NCI-H446 (cell line): ENCODE measurements at places on chromosomes 2 and 18.

DNA sequence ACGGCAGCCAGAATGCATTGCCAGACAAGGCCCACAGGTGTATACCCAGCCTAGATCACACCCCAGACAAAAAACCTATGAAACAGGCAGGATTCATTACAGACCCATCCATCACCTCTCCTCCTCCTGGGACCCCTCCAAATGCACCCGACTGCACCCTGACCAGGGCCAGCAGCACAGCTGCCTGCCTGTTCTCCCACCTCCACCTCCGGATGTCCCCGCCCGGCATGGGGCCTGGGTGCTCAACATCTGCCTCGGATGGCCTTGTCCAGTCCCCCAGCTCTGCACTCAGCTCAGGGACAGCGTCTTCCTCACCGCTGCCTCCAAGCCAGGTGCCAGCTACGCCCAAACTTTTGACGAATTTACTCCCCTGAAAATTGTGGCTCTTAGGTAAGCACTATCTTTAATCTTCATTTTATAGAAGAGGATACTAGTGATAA lies 91.1 kb downstream of the TPO start:
- DNase-seq = no peak

DNA sequence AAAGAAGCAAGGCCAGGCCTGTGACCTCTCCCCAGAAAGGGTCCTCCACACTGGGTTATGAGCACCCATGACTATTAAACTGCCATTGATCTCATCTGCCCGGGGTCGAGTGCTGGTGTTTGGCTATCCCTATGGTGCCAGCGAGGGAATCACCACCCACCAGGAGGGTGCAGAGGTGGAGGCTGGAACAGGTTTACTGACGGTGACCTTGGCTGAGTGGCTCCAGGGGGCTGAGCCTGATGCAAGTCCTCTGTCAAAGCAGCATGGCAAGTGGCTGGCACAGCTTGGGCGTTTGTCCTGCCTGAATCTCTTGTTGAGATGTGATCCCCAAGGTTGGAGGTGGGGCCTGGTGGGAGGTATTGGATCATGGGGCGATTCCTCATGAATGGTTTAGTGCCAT lies 196.4 kb upstream of the HDAC4 start:
- no peak for DNase-seq

DNA sequence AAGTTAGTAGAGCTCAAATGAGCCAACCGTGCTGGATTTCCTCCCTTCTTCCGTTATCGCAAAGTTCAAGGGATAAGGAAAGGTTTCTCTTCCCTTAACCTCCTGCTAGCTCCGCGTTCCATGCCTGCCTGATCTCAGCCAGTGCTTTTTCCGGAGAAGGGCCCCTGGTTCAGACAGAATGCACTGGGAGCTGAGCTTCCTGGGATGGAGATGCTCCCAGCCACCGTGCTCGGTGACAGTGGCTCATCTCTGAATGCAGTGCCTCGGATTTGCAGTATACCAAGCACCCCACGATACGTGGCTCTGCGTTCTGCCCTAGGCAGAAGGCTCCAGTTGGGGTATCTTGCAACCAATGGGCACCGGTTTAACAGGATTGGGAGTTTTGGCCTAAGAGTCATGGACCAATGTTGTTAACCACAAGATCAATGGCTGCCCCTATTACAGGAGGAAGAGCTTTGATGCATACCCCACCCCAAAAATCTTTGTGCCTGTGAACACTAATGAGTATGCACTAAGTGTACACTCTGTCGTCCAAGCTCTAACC lies 876 bp downstream of the CNTNAP5 start:
- no peak for DNase-seq

- DNase-seq = no peak
Observed at GRCh38 chr2:234165421-234165820, 114.9 kb downstream of the SPP2 start.

DNA sequence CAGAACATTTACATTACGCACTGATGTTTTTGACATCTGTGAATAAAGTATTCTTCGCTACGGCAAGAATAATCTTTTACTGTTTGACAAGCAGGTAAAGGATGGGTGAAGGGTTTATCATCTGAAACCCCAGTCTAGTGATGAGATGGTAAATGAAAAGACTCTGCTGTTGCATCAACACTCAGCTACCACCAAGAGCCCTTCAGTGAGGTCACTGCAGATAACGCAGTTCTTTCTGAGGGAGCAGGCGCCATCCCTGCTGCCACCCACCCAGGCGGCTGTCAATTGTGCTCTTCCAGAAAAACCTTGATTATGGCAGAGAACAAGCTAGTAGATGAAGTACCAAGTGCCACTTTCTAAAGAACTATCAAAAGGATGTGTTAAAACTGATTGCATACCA lies 58.7 kb downstream of the ABCG8 start:
- DNase-seq = no peak

- DNase-seq = no peak
Observed at GRCh38 chr2:104091894-104092293, 762.0 kb upstream of the POU3F3 start.

DNA sequence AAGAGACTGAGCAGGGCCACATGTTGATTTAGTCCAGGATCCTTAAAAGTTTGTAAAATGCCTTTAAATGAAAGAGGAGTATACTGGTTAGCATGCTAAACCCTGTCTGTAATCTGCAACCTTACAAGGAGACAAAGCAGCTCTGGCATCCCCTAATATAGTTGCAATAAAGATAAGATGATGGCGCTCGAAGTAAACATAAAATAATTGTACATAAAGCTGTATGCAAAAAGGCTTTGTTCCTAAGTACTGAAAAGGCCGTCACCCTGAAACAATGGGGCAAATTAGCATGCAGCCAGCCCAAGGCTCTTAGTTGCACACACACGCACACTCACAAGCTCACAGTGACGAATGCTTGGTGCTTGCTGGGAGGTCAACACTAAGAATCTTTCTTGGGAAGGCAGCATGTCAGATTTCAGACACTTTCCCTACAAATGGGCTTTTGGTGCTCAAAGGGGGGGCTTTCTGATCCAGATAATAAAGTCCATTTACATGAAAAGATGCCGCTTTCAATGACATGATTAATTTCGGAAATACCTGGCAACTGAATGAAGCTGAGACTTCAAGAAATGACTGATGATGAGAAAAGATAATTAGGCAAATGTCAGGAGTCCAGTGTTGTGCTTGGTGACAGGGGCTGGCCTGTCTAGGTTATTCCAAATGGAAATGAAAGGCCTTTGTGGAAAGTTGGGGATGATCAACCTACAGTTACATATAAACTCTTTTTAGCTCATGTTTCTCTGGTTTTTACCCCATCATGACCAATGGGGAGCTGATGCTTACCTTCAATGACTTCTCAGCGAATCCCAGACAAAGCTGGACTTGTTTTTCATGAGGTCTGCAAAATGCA lies 370.3 kb downstream of the MEIS1 start:
- no peak for DNase-seq

GRCh38 chr2:65790676-65790935 lies 358.2 kb upstream of the SPRED2 start:
- DNase-seq = no peak

GRCh38 chr2:130987519-130988425 lies 105.5 kb downstream of the FAM168B start:
- no peak for DNase-seq

DNA sequence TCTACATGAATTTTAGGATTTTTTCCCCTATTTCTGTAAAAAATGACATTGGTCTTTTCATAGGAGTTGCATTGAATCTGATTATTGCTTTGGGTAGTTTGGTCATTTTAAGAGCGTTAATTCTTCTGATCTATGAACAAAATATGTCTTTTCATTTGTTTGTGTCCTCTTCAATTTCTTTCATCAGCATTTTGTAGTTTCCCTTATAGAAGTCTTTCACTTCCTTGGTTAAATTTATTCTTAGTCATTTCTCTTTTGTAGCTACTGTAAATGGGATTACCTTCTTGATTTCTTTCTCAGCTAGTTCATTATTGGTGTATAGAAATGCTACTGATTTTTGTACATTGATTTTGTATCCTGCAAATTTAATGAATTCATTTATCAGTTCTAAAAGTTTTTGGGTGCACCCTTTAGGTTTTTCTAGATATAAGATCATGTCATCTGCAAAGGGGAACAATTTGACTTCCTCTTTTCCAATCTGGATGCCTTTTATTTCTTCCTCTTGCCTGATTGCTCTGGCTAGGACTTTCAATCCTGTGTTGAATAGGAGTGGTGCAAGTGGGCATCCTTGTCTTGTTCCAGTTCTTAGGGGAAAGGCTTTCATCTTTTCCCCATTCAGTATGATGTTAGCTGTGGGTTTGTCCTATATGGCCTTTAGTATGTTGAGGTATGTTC lies 36.6 kb upstream of the AAK1 start:
- no peak for DNase-seq

- no peak for DNase-seq
Observed at GRCh38 chr2:217905395-217905794, 97.4 kb downstream of the TNS1 start.

GRCh38 chr2:239078128-239078924 lies 230.4 kb downstream of the TWIST2 start:
- no peak for DNase-seq

DNA sequence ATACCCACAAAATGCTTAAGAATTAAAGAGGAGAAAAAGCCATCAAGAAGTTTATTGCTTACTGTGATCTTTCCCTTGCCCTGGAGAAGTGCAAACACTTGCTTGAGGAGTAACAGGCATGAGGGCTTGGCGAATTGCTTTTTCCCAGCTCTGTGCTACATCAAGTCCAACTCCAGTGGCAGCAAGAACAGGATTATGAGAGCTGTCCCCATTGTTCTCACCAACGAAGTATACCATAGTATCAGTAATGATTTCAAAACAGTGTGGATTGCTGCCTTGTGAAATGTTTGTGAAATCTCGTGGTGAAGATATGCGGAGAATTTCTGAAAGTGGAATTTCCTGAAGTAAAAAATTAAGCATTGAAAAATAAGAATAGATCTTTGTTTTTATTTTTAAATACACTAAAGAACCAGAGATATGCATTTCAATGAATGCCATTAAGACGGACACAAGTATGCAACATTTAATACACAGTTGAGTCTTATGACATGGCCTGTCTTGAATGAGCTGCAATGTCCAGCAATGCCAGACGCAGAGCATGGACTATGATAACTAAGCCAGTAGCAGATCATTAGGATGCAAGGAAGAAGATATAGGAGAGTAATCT lies 43.0 kb downstream of the NDUFAF7 start:
- DNase-seq = no peak

GRCh38 chr18:56001576-56001975 lies 413.6 kb upstream of the TCF4 start:
- DNase-seq = no peak

GRCh38 chr2:230980468-230980867 lies 15.5 kb upstream of the SPATA3 start:
- DNase-seq = no peak

- no peak for DNase-seq
Observed at GRCh38 chr2:121346407-121346806, 61.4 kb upstream of the TFCP2L1 start.

GRCh38 chr2:79638410-79638809 lies 125.6 kb downstream of the CTNNA2 start:
- no peak for DNase-seq

- DNase-seq = no peak
Observed at GRCh38 chr18:11840493-11840892, 10.7 kb upstream of the CHMP1B start.

- DNase-seq = no peak
Observed at GRCh38 chr2:222952204-222952603, 91.4 kb downstream of the ACSL3 start.

DNA sequence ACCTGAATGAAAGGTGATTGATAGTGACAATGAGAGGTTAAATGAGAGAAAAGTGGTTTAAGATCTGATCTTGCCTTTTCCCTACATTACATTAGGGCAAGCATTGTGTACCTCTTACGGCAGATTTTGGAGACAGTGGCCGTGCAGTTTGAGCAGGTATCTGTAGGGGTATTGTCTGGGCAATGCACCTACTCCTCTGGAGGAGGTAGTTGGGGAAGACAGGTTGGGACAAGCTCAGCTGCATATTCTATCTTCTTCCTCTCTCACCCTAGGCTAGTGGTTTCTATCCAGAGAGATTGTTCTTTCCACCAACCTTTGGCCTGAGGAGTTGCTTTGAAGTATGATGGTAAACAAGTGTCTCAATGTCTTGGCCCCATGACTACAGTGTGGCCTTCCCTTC lies 323.2 kb downstream of the CYP26B1 start:
- DNase-seq = no peak
